Erythroblast (primary cell): ENCODE measurements at places on chromosomes 3 and 15.

DNA sequence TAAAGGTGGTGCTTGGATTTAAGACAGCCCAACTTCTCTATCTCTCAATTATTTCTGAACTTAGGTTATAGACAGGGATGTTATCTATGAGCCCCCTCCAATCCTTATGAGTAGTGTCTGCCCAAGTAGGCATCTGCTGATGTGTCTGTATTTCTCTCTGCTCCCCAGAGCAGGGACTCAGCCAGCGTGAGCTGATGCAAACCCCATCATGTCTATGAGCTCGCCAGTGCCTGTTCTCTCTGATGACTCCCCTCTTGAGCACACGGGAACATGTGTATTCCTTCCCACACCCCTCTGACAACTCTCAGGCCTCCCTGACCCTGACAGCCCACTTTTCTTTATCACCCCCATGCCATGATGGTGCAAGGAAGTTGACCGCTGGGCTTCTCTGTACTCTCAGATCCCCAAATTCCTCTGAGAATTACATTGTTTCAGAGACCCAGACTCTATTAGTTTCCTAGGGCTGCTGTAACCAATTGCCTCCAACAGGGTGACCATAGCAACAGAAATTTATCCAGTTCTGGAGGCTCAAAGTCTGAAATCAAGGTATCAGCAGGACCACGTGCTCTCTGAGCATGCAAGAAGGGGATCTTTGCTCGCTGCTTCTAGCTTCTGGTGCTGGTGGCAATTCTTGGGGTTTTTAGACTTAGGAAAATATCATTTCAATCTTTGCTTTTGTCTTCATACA, 73.5 kb upstream of the ST8SIA2 start:
- no peak for DNase-seq

GRCh38 chr3:8529181-8529637, 27.6 kb downstream of the LMCD1 start:
- DNase-seq = no peak

GRCh38 chr15:57607570-57608000, 15.9 kb downstream of the MYZAP start:
- DNase-seq = no peak

GRCh38 chr3:62621925-62622324, 248.6 kb upstream of the FEZF2 start:
- DNase-seq = no peak

GRCh38 chr3:118504906-118505305, 529.7 kb downstream of the IGSF11 start:
- no peak for DNase-seq

DNA sequence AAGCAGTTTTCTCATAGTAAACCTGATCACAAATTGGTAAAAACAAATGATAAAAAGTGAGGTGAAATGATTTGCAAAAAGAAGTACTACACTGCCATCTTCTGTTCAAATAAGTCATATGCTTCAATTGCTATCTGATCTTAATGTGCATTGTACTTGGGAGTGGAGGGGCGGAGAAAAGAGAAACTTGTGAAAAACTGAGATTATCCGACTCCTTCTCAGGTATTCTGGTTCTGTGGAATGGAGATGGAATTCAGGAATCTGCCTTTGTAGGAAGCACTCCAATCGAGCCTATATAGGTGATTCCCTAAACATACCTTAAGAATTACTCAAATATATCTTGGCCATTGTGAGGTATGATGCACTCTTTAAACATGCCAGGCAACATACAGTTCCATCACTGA, 180.6 kb downstream of the CHL1 start:
- peak; percentile 15 for DNase-seq
